ENCODE measurements at places on chromosomes 1 and 21.

DNA sequence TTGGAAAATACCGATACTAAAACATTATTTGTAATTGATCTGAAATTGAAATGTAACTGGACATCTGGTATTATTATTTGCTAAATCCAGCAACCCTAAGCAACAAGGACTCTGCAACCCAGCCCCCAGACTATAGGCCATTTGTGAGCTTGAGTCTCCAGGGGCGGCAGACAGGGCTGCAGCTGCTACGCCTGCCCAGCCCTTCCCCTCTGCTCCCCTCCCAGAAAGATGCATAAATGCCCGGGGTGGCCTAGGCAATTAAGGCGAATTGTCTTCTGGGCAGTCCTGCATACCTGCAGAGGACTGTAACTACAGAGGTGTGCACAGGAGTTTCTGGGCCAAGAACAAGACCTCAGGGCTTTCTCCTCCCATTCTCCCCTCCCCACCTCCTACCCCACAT, 41.2 kb upstream of the LBR start:
- DNase-seq: no peak

- no peak for DNase-seq
These were observed 25.8 kb downstream of the LRRC38 start for GRCh38 chr1:13487957-13488356.

GRCh38 chr1:207762622-207763021, 10.8 kb downstream of the CD46 start:
- DNase-seq: no peak

- no peak for DNase-seq
These were observed 28.5 kb downstream of the COA7 start for GRCh38 chr1:52669696-52670095.

DNA sequence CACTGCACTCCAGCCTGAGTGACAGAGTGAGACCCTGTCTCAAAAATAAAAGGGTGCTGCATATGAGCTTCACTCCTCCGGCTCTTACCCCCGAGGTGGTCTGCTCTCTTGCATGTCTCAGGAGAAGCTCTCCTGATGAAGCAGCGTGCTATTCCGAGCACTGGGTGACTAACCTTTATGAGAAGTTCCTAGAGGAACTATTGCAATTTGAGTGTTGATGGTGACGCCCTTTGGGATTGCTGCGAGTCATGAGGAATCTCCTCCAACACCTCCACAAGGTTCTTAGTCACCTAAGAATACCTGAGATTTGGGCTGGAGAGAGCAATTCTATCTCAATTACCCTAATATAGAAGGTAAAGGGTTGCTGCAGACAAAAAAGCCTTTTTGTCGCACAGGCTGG, 40.8 kb upstream of the TINAGL1 start:
- no peak for DNase-seq

- DNase-seq: no peak
These were observed 130.6 kb downstream of the HHIPL2 start for GRCh38 chr1:222417264-222417663.

- no peak for DNase-seq
These were observed 218.2 kb downstream of the NRIP1 start for GRCh38 chr21:14846621-14847020.

GRCh38 chr1:44572572-44572879, 101.8 kb downstream of the TMEM53 start:
- DNase-seq: no peak

GRCh38 chr1:188065917-188066316, 1237.2 kb downstream of the PLA2G4A start:
- no peak for DNase-seq

DNA sequence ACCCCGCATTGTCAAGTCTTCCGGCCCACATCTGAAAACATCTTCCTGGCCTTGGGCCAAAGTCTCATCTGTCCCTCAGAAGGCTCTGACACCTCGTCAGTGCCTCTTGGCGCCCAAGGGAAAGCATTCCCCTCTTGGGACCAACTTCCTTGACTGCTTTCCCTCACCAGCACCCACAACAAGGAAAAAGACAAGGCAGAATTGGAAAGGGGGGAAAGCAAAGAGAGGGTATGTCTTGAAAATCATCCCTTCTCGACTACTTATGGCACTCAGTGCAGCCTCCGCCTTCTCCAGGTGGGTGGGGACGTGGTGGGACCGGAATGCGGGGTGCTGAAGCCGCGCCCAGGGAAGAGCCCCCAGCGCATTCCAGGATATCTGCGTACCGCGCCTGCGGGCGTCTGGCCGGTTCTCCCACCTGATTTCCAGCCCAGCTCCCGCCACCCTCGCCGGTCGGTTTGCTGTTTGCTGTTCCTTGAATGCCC, 554 bp upstream of the SLC39A1 start:
- DNase-seq: no peak

DNA sequence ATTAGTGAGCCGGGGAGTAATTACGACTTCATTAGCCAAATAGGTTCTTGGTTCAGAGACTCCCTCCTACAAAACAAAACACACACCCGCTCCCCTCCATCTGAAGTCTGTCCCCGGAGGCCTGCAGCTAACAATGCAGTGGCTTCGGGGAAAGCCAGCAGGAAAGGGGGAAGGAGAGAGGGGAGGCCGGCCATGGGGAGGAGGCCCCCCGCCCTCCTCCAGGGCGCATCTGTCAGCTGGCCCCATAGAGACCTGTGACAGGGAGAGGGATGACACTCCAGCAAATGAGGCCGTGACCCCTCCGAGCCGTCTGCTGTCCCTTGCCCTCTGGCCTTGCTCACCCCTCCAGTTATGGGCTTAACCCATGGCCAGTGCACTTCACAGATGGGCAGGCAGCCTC, 12.1 kb upstream of the CNTN2 start:
- no peak for DNase-seq

GRCh38 chr1:166843769-166844596, 4.7 kb downstream of the POGK start:
- DNase-seq: no peak

DNA sequence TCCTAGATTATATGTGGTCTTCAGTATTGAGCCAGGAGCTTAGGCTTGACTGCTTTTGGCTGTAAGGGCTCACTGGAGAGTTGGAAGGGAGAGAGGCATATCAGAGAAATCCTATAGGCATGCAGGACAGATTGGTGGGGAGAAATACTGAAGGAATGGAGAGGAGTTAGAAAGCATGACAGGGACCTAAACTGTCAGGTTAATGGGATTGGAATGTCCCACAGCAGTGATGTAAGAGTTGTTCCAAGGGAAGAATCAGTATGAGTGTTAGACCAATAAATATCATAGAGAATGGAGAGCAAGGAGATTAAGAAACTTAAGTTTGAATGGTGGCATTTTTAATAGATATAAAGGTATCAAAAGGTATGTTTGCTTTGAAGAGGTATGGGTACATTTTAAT, 39.7 kb downstream of the SLC35A3 start:
- DNase-seq: no peak

GRCh38 chr21:41865002-41865777, 14.0 kb downstream of the PRDM15 start:
- no peak for DNase-seq

DNA sequence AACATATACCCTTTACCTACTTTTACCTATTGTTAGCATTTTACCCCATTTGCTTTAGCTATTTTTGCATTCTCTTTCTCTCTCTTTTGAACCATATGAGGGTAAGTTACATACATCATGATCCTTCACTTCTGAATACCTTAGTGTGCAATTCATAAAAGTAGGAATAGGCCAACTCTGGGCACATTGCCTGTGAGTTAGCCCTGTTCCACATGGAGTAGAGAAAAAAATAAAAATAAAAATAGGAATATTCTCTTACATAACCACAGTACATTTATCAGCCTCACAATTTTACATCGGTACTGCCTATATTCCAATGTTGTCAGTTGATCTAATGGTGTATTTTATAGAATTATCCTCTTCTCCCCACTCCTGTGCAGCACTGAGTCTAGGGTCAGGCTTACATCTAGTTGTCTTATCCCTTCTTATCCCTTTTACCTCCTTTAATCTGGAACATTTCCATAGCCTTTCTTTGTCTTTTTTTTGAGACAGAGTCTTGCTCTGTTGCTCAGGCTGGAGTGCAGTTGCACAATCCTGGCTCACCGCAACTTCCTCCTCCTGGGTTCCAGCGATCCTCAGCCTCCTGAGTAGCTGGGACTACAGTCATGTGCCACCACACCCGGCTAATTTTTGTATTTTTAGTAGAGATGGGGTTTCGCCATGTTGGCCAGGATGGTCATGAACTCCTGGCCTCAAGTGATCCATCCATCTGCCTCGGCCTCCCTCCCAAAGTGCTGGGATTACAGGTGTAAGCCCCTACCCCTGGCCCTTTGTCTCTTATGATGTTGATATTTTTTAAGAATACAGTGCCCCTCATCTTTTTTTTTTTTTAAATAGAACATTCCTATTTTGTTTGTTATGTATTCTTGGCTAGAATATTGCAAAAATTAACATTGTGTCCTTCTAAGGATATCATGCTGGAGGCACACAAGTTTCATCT, 11.1 kb upstream of the SLC30A1 start:
- DNase-seq: no peak

DNA sequence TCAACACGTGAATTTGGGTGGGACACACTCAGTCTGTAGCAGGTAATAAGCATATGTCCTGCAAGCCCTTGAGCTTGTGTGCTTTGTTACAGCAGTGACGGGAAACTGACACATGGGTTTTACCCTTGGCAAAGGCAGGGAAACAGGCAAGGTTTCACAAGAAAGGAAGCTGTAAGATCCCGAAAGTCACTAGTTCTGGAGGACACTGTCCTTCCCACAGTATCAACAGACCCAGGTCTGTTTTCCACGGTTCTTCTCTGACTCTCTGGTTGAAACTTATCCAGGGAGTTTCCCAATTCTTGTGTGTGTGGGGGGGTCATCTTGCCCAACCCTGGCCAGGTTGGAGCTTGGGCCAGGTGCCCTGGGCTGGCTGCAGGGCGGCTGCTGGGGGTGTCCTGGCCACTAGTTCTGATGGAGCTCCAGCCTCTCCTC, 29.3 kb upstream of the ZBTB21 start:
- no peak for DNase-seq

All from right renal pelvis (tissue), 4 donors.